ENCODE measurements at places on chromosomes 2 and 18.

DNA sequence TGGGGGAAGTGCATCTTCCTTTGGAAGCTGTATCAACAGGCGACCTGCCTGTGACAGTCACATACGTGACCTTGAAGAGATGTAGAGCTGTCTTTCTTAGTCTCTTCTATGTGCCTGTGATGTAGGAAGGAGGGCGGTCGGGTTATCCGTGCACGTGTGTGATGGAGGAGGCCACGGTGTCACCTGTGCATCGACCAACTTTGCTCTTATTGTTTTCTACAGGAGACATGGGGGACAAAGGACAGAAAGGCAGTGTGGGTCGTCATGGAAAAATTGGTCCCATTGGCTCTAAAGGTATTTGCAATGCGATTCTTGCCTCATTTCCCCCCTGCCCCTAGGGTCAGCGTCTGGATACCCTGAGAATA is 20.7 kb upstream of the ALLC start:
- DNase-seq: no peak

DNA sequence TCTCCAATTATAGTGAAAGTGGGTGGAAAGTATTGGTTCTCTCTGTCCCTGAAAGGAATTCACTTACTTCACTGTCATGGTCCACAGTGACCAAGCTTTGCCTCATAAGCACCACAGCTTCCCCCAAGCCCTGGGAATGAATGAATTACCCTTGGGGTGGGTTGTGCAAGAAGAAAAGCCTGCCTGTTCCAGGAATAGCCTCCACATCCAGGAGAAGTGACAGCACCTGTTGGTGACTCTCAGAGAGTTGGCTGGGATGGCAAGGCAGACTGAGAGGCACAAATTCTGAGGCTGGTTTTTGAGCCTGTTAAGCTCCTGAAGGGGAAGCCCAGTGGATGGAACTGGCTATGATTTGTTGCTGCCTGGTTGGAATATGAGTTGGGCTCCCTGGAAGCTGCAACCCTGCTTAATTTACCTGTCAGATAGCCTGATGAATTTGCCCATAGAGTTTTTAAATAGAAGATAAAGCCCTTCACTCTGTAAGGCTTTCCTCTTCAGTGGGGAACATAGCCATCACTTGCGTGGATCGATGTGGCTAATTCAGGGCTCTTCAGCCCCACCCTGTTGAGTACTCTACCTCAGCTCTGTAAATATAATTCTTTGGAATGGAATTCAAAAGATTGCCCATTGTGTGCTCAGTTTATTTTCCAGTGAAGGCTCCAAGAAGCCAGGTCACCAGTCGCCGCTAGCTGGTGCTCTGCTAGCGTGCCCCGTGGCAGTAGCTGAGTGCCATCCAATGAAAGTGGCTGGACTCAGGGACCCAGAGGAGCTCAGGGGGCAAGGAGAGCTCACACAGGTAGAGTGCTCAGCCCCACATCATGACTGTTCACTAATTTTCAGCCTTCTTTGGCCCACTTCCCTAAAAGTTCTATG is 479.3 kb downstream of the IRS1 start:
- DNase-seq: no peak

DNA sequence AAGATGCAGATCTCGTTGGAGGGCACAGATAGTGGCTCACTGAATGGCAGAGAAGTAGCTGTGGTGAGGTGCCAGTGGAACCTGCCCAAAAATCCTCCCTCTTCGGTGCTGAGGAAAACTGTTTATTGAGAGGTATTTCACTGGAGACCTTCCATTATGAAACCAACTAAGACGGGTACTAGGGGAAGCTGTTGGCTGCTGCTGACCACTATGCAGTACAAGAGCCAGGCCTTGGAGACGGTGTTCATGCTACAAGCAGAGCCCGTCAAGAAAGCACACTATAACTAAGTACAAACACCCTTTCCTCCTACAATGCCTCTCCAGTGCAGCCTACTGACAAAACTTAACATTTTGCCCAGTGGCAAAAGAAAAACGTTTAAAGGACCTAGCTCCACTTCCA is 4.6 kb downstream of the ARL5A start:
- no peak for DNase-seq

GRCh38 chr18:9771261-9771976 is 63.3 kb downstream of the RAB31 start:
- peak; percentile 48 for DNase-seq

GRCh38 chr2:54377901-54378493 is 78.1 kb upstream of the SPTBN1 start:
- DNase-seq: no peak

- DNase-seq: no peak
These were observed 41.2 kb upstream of the KLF11 start for GRCh38 chr2:10002109-10002508.

- DNase-seq: no peak
These were observed 49.7 kb upstream of the SIGLEC15 start for GRCh38 chr18:45775743-45776142.

DNA sequence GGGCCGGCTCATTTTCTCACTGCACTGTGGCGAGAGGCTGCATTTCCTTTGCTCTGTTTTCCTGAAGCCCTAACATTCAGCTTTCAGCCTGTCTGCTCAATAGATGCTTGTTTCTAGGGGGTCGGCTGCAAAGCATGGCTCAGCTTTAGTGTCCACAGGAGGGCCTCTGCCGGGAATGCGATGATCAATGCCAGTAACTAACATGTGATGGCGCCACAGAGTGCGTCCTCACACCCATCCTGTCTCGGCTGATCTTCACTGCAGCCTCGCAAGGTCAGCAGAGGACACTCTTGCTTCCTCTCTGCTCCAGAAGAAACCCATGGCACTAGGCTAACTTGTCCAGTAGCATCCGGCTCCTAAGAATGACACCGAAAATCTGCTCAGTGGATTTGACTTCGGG is 156.4 kb upstream of the PXDN start:
- DNase-seq: no peak

DNA sequence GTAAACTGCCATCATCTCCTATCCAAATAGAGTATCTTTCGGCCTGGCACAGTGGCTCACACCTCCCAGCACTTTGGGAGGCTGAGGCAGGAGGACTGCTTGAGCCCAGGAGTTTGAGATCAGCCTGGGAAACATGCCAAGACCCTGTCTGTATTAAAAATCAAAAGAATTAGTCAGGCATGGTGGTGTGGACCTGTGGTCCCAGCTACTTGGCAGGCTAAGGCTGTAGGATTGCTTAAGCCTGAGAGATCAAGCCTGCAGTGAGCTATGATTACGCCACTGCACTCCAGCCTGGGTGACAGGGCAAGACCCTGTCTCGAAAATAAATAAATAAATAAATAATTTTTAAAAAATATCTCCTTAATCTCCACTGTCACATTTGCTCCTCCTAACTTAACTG is 14.7 kb upstream of the ARPC2 start:
- DNase-seq: no peak

- DNase-seq: no peak
These were observed 145.2 kb downstream of the GALNT3 start for GRCh38 chr2:165648801-165649200.

DNA sequence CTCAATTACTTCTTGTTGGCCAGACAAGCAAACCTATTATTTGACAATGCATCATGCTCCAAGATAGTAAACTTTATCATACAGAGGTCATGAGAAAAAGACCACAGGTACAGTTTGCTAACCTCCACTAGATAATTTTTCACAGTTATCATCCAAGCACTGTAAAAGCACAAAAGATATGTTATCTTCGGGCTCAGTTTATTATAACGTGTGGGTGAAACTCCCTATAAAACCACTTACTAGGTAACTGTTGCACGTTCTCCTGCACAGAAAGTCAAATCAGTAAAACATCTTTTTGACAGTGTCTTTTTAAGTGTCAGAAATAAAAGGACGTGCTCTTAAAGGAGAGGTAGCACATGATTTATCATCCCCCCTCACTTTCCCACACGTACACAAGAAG is 94.7 kb upstream of the BCL11A start:
- no peak for DNase-seq

- DNase-seq: no peak
These were observed 137.6 kb upstream of the HNMT start for GRCh38 chr2:137826373-137827372.

DNA sequence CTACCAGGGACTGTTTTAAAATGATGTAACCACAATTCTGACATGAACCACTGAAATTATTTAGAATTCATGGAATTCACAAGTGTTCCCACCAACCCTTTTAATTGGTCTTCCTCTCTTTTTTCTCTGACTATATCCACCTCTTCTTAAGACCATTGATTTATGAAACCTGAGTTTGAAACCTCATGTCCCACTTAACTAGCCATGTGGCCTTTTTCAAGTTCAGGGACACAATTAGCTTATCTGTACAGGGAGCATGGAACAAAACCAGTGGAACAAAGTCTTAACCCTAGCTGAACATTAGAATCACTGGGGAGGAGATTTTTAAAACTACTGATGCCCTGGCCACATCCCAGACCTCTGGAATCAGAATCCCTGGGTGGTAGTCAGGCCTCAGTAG is 41.6 kb upstream of the TMEM163 start:
- no peak for DNase-seq

DNA sequence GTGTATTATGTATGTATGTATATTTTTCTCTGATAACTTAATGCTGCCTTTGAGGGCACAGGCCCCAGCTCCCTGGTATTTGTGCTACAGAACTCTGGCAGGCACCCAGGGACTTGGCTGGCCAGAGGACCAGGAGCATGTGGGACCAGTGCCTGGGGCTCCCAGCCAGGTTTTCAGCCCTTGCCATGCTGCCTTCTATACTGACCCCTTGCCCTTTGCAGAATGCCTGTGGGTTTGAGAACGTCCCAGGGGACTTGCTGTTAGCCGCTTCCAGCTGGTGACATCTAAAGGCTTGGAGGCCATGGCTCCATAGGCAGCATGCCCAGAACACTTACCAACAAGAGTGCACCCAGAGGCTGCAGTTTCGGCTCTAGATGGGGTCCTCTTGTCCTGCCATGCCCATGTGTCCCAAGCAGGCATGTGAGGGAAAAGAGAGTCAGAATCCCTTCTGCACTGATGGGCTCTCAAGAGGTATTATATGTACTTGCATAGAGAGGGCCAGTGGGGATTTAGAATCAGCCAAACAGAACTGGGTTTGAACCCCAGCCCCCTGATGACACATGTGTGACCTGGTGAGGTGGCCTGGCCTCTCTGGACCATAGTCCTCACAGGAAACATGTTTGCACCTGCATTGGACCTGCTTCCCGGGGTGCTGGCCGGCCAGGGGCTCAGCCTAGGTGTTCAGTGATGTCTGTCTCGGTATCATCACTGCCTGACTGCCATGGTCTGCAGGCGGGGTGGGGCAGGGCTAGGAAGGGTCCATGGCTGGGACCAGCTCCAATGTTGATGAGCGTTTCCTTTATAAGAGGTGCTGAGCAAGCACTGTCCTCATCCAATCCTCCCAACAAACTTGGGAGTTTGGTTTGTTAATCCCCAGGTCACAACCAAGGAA is 119.2 kb upstream of the FHL2 start:
- DNase-seq: no peak

DNA sequence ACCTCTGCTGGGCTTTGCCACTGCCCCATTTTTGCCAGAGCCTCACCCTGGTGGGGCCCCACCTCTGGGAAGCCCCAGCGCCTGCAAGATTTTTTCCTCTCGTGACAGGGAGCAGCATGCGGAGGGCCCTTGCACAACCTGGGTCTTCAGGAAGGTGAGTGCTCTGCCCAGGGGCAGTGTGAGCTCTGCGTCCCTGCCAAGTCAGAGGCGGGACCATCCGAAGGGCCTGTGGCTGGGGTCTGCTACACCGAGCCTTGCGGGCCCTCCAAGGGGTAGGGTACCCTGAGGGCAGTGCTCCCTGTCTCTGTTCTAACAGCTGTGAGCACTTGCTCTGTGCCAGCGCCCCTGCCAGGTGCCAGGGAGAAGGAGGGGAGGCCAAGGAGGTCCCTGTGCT is 5.8 kb upstream of the ODC1 start:
- DNase-seq: no peak

DNA sequence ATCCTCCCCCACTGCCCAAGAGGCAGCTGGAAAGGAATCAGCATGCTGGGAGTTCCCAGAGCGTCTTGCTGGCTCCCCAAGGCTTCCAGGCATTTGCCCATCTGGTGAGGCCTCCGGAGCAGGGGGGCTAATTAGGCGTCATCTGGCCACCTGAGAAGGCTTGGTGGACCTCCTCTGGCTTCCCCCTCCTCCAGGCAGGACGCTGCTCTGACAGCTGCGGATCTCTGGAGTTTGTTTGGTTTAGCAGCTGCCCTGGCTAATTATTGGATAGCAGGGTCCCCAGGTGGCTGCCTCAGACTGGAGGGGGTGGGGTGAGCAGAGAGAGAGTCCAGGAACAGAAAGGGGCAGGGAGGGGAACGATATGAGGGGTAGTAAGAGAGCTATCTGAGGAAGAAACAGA is 425.2 kb upstream of the MEX3C start:
- DNase-seq: no peak

GRCh38 chr18:10936176-10937053 is 213.0 kb downstream of the PIEZO2 start:
- DNase-seq: no peak

DNA sequence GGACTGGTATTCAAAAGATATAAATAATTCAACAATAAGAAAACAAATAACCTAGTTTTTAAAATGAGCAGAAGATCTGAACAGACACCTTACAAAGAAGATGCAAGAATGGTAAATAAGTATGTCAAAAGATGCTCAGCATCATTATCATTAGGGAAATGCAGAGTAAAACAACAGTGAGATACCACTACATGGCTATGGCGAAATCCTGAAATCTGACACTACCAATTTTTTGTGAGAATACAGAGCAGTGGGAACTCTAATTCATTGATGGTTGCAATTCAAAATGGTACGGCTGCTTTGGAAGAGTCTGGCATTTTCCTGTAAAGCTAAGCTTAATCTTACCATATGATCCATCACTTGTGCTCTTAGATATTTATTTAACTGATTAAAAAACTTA is 151.8 kb downstream of the UBR3 start:
- no peak for DNase-seq

DNA sequence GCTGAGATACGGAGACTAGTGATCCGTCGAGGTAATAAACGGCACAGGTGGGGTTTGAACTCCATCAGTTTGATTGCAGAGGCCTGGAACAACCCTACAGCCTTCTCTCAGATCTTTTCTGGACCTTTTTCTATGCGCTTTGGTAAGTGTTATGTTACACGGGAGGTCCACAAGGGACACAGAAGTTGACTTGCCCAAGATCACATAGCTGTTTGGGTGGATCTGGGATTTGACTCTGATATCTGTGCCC is 1.1 kb upstream of the DNPEP start:
- no peak for DNase-seq

GRCh38 chr2:160111951-160112798 is 49.8 kb upstream of the PLA2R1 start:
- no peak for DNase-seq

GRCh38 chr2:119553687-119554344 is 9.6 kb downstream of the CFAP221 start:
- DNase-seq: no peak

DNA sequence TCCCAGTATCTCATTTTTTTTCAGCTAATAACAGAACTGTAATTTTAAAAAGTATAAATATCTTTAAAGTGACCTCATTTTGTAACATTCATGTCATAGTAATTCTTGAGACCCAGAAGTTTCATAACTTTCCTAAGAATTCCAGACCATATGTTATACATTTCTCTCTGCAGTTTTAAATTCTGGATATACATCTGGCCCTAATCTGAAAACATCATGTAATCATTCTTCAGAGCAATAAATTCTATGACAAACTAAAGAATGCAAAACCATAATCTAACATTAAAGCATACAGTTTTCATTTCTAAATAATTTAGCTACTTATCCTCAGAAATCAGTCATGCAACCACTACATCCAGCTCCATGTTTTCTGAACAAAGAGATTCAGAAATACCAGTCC is 198.3 kb upstream of the SLC35G4 start:
- no peak for DNase-seq
